ENCODE measurements at places on chromosomes 5 and 9.
A peak's percentile ranks its signal among the peaks of the same experiment; 100 is the strongest.

GRCh38 chr9:12425878-12426864 is 267.0 kb upstream of the TYRP1 start:
- DNase-seq = no peak

DNA sequence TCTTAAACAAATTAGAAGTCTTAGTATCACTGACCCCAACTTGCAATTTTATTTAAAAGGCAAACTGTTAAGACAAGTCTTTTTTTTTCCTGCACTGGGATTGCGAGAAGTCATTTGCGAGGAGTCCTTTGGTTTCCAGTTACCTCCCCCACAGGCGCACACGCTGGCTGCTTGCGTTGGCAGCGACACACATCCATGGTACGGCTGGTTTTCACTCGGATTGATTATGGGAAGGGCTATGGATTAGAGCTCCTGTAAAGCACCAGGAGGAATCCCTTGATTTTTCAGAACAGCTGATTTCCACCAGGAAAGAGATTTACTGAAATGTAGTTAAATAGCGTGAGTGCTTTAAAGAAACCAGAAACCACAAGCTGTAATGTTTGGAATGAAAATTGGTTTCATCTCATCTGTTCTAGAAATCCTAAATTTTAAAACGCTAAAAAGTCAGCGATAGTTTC is 737 bp downstream of the SLC1A3 start:
- no peak for DNase-seq

DNA sequence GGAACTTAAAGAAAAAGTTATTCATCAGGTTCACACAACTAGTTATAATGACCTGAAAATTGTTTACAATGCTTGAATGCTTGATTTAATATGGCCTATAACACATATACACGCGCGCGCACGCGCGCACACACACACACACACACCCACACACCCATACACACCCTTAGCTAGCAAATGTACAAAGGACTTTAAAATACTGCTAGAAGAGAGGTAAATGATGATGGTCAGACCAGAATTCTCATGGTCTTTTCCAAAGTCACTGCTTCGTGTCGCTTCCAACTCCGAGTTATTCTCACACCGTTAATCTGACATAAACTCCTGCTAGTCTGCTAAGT is 5.9 kb downstream of the LSM11 start:
- no peak for DNase-seq

DNA sequence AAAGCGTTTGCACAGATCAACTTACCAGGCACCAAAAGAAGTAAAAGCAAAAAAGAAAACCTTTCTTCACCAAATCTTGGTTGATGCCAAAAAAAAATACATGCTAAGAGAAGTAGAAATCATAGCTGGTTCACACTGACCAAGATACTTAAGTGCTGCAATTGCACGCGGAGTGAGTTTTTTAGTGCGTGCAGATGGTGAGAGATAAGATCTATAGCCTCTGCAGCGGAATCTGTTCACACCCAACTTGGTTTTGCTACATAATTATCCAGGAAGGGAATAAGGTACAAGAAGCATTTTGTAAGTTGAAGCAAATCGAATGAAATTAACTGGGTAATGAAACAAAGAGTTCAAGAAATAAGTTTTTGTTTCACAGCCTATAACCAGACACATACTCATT is 36.4 kb upstream of the CCDC152 start:
- no peak for DNase-seq

- DNase-seq = no peak
These were observed 57.8 kb upstream of the SPATA31E1 start for GRCh38 chr9:87824886-87825285.

DNA sequence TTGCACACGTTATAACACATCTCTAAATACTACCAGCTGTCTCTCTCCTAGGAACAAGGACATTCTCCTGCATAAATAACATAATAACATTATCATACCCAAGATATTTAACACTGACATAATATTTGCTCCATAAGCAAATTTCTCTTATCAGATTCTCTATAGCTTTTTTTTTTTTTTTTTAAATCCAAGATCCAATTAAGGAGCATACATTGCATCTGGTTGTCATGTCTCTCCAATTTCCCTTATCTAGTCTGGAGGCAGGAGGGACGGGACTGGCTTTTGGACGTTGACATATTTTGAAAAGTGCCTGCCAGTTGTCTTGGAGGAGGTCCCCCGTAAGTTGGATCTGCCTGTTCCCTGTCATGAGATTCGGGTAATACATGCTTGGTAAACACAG is 76.6 kb downstream of the RAPGEF1 start:
- DNase-seq = no peak

DNA sequence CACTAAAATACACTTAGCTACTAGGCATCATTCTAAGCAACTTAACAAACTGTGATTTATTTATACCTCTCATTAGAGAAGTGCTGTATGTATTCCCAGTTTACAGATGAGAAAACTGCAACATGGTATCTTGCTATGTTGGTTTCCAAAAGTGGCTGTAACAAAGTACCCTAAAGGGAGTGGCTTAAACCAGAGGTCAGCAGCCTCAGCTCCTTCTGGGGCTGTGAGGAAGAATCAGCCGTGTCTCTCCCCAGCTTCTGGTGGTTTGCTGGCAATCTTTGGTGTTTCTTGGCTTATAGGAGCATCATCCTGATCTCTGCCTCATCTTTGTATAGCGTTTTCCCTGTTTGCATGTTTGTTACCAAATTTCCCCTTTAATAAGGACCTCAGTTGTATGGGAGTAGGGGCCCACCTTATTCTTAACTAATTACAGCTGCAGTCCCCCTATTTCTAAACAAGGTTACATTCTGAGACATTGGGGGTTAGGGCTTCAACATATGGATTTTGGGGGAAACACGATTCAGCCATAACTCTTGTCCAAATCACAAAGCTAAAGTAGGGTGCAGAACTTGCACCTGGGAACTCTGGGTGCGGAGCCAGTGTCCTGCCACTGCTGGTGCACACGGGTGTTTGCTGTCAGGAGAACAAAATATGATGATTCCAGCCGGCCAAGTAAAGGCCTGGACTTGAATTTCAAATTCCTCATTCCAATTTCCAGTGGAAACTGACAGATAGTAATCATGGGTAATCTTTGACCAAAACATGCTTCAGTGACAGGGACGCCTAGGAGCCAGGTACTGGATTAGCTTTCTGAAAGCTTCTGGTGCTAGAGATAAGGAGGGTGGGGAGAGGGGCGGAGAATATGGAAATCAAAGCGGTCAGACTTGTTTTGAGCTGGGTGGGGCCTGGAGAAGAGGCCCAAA is 43.3 kb downstream of the RAI14 start:
- no peak for DNase-seq

- no peak for DNase-seq
These were observed 125.3 kb upstream of the DAPK1 start for GRCh38 chr9:87372356-87372851.

- no peak for DNase-seq
These were observed 68.8 kb downstream of the TLR4 start for GRCh38 chr9:117772960-117773359.

DNA sequence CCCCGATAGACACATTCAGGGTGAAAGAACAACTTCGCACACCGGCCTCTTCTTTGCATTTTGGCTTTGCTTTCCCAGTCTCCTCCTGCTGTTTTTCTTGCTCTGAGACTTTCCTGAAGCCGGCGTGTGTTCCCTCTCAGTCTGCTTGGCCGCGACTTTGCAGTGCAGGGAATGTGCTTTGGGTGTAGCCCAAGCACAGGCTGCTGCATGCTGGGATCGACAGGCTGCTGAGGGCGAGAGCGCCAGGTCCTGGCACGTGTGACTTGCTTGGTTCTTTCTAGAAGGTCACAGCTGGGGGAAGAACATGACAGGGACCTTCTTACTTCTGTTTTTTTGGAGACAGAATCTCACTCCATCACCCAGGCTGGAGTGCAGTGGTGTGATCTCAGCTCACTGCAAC is 40.6 kb downstream of the TENT4A start:
- DNase-seq = peak; percentile 45

DNA sequence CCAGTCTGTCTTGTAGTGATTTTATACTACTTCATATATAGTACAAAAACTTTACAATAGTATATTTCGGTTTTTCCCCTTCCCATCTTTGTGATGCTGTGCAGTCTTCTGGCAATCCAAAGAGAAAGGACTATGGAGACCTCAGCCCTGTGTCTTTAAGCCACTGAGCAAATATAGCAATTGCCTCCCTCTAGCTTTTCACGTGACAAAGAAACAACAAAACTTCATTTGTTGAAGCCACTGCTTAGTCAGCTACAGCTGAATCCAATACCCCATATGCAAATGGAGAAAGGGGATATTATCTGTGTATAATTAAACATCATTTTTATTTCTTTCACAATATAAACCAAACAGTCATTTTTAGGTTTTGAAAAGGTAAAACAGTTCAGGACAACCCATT is 142.8 kb upstream of the STK32A start:
- no peak for DNase-seq

DNA sequence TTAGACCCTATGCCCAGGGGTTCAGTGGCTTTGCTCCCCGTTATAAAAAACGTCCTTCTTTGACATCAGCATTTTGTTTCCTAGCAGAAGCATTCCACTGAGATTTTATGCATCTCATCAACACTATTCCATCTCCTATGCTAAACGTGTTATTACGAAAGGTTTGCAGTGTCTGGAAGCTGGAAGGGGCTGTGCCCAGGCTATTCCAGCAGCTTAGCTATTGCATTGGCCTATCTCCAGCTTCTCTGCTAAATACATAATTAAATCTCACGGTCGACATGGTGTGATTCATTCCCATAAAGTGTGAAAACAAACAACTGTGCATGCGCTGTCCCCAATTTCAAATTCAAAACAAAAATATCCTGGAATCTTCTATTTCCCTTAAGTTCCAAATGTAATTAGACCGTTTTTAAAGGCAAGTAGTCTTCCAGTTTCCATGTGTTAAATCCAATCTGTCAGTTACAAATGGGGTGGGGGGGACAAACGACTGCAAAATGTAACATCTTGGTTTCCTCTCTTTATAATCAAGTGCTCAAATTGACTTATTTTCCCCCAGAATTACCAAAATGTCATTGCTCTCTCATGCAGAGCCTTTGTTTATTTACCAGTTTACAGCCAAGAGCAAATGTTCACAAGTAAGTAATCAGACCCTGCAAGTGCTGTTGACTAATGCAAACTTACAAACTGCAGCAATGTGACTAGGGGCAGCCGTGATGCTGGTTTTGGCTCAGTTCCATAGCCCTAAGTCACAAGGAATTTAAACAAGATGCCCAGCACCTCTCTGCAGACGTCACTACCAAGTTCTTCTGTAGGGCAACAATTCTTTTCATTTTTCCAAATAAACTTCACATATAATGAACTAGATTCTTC is 212.3 kb upstream of the RORB start:
- no peak for DNase-seq

- no peak for DNase-seq
These were observed 871.7 kb upstream of the TYRP1 start for GRCh38 chr9:11821306-11821975.

DNA sequence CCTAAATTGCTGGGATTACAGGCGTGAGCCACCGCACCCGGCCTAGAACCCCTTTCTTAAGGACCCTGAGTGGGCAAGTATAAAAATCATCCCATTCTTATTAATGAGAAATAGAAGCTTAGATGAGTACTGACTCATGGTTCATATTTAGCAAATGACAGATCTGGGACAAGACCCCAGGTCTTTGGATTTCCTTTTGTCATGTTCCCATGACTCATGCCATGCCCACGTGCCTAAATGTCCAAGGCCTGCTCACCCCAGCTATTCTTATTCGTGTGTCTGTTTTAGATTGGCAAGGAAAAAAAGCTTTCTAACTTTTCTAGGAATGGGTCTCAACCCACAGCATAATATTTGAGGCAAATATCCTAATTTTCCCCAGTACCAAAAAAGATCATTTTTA is 57.7 kb upstream of the RPS23 start:
- DNase-seq = no peak

DNA sequence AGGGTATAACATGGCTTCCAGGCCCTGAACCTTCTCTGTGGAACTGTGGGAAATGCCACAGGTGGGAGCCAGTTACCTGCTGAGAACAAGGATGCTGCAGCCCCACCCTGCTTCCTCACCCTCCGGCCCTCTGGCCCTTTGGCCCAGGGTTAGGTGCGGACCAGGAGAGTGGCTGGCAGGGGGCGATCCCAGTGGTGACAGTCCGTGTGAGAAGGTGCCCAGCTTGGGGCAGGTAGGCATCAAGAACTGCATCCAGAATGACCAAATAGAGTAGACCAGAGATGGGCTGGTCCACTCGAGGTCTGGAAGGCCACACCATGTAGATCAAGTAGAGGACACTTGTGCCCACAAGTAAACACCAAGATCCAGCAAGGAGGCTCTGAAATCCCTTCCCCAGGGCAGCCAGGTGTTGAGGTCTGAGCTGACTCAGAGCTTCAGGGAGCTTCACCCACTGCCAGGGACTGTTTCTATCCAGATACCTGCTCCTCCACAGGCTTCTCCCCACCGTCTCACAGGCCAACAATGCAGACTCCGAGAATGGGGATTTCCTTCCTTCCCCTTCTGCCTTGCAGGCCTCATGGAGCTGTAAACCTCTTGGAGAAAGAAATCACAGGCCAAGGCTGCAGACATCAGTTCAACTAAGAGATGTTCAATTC is 61.4 kb upstream of the ZSWIM6 start:
- DNase-seq = no peak

DNA sequence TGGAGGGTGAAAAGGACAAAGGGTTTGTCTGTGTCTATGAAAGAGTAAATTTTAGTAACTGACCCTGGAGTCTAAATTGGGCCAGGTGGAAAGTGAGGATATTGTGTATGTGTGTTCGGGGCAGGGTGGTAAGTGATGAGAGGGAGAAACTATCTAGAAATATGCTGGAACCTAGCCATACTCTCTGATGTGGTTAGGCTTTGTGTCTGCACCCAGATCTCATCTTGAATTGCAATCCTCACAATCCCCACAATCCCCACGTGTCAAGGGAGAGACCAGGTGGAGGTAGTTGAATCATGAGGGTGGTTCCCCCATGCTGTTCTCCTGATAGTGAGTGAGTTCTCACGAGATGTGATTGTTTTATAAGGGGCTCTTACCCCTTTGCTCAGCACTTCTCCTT is 60.6 kb downstream of the COMMD10 start:
- no peak for DNase-seq

- DNase-seq = no peak
These were observed 31.6 kb downstream of the NEURL1B start for GRCh38 chr5:172672681-172673080.

GRCh38 chr9:90086101-90086511 is 481.3 kb downstream of the GADD45G start:
- no peak for DNase-seq

DNA sequence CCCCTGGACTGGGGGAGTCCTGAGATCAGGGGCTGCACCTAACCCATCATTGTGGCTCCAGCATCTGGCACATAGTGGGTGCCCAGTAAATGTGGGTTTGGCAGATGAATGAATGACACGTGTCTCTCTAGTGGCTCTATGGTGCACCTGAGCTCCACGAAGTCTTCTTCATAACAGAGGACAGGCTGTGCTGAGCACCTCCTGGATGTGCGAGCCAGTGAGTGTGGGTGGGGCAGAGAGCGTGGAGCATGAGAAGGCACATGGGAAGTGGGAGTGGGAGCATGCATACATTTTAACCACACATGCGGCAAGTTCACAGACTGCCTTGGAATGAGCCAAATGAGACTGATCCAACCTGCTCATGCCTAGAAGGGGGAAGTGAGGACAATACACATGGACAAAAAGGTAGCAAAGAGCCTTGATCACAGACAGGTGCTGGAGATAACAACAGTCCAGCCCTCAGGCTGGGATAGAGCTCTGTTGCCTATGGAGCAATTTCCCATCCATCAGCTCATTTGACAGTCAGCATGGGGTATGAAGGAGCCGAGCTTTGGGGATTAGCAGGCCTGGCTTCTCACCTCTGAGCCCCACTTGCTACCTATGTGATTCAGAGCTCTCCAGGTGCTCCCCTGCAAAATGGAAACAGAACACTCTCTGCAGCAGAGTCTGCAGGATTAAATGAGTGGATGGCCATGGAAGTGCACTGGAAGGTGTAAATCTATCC is 76.2 kb upstream of the TBC1D2 start:
- no peak for DNase-seq
